ENCODE measurements at places on chromosomes 13 and 19.

- DNase-seq: no peak
Measured at GRCh38 chr13:111165241-111166010, 50.3 kb downstream of the ARHGEF7 start.

- no peak for DNase-seq
Measured at GRCh38 chr13:109778102-109778542, 8.3 kb downstream of the IRS2 start.

DNA sequence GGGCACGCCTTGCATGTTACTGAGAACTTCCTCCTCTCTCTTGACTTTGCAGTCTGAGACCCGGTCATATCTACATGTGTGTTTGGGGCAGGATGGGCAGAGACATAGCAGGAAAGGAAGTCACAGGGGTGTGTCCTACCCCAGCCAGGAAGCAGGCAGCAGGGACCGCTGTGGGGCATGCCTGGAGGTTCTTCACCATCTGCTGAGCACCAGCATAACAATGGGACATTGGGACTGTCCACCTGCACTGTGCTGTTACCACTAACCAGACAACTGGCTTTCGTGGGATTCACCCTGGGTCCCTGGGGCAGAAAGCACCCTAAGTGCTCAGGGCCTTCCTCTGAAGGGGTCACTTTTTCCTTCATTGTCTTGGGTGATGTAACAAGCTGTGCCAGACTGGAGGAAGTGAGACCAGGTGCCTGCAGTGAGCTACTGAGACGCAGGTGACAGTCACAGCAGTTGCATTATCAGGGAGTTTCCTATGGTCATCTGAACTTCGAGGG, 2.6 kb upstream of the HAUS5 start:
- peak; percentile 64 for DNase-seq

DNA sequence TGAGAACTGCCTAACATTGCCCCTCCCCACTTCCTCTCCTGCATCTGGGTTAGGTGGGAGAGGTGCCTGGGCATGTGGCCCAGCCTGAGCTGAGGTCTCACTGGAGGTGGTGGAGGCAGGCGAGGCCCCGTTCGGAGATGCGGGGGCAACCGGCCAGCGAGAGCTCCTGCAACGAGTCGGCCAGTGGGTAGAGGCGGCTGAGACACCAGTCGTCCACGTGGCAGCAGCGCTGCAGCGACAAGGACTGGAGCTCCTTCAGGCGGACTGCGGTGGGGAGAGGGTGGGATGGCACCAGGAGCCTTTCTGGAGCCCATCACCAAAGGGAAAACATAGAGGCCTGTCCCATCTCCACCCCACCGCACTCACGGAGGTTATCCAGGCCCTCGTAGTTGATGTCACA, 6.0 kb upstream of the B3GNT8 start:
- no peak for DNase-seq

DNA sequence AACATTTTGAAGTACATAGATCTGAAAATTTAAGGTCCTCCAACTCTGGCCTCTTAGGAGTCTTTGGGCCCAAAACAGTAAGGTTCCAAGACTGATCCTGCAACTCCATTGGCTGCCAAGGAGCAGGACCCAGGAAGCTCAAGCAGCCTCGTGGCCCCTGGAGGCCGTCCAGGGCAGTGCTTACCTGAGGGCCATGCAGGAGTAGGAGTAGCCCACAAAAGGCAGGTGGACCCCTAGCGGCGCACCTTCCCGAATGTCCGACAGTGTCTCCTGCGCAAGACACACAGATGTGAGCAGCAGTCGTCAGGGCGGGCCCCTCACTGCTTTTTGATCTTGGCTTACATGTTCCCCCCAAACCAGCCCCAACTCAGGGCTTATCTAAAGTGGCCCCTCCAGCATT, 5.7 kb upstream of the SIX5 start:
- no peak for DNase-seq

DNA sequence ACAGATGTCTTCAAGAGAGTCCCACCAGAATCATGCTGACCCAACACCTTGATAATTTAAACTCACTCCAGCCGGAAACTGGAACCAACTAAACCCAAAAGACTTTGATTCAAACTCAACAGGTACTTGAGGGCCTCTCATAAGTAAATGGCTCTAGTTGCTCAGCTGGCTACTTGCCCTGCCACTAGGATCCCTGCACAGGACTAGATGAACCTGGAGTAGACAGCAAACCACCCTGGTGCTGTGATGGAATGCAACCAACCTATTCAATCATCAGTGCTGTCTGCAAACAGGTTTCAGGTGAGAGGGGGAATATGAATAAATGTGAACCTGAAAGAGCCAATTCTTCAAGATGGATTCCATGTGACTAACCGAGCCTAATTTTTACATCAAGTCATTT, 216.3 kb downstream of the KATNAL1 start:
- DNase-seq: no peak

GRCh38 chr19:49906879-49907564, 10.3 kb upstream of the IL4I1 start:
- no peak for DNase-seq

DNA sequence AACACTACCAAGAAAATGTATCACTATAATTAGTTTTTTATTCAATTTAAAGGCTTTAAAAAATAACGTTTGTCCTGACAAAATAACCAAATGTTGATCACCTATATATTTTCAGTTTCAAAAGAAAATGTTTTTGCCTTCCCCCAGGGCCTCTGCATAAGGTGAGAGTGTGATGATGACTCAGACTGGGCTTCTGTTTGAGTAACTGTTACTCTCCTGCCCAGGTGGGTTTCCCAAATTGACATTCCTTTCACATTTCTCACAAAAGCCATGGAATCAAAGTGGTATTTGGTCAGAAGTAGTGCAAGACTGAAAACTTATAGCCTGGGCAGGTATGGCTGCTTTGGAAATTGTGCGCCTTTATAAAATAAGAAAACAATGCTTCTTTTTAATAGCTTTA, 180.6 kb downstream of the COG6 start:
- no peak for DNase-seq

Measured in CD4-positive, alpha-beta T cell treated with Interleukin-1 beta for 1 hour (primary cell).